ENCODE measurements at places on chromosomes 3 and 15.

GRCh38 chr15:85616549-85617110 is 178.1 kb downstream of the KLHL25 start:
- DNase-seq, result no peak

DNA sequence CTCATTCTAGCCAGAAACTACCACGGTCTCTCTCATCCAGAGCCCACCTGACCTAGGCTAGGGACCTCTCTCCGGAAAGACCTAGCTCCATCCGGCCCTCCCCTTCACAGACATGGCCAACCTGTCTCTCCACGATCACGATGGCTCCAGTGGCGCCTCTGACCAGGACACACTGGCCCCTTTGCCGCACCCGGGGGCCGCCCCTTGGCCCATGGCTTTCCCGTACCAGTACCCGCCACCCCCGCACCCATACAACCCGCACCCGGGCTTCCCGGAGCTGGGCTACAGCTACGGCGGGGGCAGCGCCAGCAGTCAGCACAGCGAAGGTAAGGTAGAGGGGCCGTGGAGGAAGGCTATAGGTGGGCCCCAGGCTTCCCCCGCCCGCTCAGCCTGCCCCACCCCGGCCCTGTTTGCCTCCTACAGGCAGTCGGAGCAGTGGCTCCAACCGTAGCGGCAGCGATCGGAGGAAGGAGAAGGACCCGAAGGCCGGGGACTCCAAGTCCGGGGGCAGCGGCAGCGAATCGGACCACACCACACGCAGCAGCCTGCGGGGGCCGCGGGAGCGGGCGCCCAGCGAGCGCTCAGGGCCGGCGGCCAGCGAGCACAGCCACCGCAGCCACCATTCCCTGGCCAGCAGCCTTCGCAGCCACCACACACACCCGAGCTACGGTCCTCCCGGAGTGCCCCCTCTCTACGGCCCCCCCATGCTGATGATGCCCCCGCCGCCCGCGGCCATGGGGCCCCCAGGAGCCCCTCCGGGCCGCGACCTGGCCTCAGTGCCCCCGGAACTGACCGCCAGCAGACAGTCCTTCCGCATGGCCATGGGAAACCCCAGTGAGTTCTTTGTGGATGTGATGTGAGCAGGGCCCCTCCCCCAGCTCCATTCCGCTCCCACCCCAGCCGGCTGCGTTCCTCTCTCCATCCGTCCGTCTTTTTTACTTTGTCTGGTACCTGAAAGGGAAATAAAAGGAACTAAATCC is 4.5 kb upstream of the AP2M1 start:
- no peak for DNase-seq

GRCh38 chr15:70447521-70447920 is 315.8 kb downstream of the UACA start:
- no peak for DNase-seq

DNA sequence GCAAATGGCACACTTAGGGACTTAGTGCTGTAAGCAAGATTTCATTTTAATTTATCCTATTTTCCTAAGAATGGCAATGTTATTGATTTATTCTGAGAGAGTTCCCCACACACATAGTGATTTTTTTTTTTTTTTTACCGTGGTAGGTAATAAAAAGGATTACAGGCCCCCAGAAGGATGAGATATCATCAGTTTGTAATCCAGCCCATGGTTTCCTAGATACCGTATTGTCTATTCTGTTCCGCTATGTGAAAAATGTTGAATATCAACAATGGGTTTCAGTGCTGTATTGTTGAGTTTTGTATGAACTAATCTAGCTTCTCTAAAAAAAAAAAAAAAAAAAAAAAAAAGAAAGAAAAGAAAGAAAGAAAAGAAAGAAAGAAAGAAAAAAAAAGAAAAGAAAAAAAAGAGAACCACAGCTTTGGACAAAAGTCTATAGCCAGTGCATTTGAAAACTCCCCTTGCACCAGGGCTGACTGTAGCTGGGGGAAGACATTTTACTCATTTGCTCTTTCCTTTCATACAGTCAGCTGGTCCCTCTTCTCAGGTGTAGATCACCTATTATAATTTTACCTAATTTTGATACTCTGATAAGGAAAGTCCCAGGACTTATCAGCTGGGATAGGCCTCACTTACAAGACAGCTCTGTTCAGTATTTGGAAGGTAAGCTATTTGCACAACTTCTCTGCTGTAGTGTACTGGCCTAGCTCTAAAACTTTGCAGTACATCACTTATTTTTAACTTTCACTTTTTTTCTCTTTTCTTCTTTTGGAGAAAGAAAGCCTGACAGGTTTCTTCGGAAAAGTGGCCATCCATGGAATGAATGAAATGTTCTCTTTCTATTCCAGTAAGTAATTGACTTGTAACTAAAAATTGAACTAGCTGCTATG is 101.4 kb upstream of the SOX2 start:
- DNase-seq, result no peak

DNA sequence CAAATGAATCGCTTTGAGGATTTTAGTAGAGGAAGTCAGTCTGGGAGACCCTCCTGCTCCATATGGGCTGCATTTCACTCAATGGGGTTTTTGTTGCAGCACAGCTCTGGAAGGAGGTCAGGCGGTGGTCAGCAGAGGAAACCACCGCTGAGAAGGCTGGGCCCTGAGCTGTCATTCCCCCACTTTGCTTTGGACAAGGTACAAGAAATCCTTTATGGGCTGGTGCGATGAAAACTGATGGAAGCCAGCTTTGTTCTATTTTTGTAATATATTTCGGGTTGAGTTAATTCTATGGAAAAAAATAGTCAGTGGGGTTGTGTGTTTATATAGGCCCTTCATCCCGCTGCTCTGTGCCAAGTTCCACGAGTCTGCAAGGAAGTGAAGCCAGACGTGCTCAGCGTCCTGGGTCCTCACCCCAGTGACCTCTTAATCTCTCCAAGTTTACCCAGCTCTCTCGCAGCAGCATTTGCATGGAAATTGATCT is 157.1 kb upstream of the TMC3 start:
- no peak for DNase-seq

GRCh38 chr3:159882790-159883779 is 105.5 kb upstream of the IL12A start:
- no peak for DNase-seq

DNA sequence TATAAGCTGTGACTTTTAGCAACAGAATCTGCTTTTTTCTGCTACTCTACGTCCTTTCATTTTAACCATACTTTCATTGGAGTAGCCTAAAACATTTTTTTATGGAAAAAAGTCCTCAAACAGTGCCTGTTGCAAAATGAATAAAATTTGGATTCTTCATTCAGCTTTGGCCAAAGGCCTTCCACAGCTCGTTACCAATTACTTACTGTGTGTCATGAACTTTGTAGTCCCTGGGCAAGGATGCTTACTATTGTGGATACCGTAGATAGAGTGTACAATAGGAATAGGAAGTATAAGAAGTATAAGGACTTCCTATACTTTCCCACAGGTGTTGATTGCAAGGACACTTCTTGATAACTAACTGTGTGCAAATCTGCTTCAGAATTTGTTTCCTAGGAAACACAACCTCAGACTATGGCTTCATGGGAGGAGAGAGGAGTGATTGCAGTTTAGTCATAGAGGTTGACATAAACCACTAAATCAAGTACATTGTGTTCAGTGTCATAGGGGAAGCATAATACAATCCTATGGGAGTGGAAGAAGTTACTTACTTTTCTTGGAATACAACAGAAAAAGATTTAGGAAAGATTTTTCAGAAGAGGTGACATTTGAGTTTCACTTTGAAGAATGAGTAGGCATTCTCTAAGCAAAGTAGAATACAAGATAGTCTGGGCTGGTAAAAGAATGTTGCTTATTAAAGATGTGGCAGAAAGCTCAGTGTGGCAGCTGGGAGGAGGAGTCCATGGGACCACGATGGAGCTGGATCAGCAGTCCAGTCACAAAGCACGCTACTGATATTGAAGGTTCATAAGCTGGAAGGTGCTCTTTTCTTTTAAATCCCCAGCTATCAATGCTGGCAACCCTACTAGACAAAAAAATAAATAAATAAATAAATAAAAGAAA is 309.7 kb upstream of the TPRG1 start:
- DNase-seq, result no peak

GRCh38 chr3:86547692-86548091 is 443.3 kb downstream of the VGLL3 start:
- DNase-seq, result no peak

- DNase-seq, result peak; percentile 61
These were observed 38.8 kb downstream of the CBLB start for GRCh38 chr3:105829871-105830622.

GRCh38 chr3:44893097-44893496 is 18.7 kb downstream of the TGM4 start:
- no peak for DNase-seq

GRCh38 chr3:38032328-38032865 is 3.0 kb upstream of the PLCD1 start:
- DNase-seq, result no peak

DNA sequence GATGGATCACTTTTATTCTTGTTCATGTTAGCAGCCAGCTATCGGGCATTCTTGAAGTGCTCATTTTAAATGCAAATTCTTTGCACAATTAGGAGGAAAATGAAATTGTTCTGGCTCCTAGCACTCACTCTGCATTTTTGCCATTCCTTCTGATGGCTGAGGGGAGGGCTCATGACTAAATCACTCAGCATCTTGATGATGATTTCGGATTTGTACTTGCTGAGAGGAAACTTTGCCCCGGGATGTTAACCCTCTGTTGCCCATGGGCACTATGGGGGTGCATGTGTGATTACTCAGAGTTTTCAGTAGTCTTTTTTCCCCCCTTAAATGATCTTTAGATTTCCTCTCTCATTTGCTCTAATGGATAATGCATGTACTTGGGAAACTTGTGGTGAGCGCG is 299.6 kb upstream of the C2CD4B start:
- no peak for DNase-seq

GRCh38 chr15:40836020-40836419 is 7.5 kb upstream of the PPP1R14D start:
- no peak for DNase-seq

GRCh38 chr3:132854856-132855535 is 132.8 kb upstream of the NPHP3 start:
- DNase-seq, result no peak

DNA sequence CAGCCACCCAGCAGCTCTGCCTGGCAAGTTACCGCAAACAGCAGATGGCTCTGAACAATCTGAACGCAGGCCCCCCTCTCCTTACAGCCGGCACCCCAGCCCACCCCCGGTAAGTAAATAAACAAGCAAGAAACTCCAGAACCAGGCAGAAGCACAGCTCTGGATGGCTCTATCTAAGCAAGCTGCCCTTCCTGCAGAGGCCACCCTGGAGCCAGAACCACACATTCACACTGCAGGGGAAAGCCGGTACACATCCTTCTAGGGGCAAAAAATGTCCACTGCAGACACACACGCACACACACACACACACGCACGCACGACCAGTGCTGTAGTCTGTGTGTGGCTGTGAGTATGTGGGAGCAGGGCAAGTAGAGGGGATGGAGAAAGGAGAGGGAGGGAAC is 63.9 kb downstream of the ADCY5 start:
- DNase-seq, result no peak

GRCh38 chr3:127222664-127223063 is 29.7 kb downstream of the PRR23E start:
- no peak for DNase-seq

DNA sequence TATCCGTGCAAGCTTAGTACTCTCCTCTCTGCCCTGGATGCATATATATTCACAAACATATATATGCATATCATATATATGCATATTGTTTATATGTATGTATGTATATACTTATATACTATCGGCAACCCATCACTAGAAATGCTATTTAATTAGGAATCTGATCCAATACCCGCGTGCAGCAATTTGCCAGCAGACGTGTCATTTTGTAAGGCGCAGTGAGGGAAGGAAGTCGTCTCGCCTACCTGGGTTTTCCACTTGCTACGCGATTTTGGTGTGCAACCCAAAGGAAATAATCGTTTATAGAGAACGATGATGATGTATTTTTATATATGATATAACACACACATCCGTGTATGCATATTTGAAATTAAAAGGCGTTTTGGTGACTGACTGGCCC is 5.6 kb upstream of the FEZF2 start:
- DNase-seq, result no peak

GRCh38 chr3:139380575-139380974 is 8.9 kb downstream of the COPB2 start:
- no peak for DNase-seq

DNA sequence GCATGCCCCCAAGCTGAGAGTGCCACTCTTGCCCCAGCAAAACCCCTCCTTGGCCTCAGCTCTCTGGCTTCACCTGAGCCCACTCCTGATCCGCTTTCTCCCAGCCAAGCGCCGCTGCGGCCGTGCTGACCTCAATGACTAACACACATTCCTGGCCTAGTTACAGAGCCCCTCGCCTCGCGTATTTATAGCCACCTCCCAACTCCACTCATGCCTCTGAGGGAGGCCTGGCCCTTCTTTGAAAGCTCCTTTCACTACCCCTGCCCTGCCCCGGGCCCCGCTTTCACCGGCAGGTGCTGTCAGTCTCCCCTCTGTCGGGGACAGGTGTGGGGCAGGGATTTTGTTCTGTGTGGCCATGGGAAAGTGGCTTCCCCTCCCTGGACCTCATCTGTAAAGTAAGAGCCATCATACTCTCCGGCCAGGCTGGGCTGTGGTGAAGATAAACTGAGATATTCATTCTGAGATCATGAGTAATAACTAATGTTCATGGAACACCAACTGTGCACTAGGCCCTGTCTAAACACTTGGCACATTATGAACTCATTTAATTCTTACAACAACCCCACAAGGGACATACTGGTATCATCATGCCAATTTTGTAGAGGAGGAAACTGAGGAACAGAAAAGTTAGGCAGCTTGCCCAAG is 13.2 kb upstream of the ATP2B2 start:
- no peak for DNase-seq

DNA sequence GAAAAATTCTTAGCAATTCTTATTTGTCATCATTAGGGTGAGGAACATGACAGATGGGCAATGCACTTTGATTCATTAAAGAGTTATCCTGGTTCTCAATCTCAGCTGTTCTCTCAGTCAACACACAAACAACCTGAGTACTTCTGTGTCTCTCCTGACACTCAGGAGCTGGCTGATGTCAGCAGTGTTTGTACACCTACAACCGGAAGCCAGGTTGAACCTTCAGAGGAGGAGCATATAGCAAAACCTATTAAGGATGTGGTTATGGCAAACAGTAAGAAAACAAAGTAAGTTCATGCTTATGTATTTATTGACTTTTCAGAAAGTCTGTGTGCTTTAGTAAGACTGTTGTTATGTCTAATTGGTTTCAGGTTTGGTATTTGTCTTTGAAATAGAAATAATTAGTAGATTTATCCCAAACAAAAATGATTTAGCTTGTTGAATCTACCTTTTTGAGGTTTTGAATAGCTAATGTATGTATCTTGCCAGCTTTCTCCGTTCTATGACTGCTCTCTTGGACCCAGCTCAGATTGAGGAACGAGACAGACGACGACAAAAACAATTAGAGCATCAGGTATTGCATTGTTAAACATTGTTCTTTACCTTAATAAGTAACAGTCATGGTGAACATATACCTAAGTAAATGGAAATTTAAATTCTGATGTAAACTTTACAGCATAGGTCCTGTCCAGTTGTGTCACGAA is 36.6 kb downstream of the CCDC66 start:
- DNase-seq, result peak; percentile 72

Data from CD4-positive, alpha-beta T cell treated with Interleukin-15 for 4 hours (primary cell).